ENCODE measurements at places on chromosomes 7 and 10.

DNA sequence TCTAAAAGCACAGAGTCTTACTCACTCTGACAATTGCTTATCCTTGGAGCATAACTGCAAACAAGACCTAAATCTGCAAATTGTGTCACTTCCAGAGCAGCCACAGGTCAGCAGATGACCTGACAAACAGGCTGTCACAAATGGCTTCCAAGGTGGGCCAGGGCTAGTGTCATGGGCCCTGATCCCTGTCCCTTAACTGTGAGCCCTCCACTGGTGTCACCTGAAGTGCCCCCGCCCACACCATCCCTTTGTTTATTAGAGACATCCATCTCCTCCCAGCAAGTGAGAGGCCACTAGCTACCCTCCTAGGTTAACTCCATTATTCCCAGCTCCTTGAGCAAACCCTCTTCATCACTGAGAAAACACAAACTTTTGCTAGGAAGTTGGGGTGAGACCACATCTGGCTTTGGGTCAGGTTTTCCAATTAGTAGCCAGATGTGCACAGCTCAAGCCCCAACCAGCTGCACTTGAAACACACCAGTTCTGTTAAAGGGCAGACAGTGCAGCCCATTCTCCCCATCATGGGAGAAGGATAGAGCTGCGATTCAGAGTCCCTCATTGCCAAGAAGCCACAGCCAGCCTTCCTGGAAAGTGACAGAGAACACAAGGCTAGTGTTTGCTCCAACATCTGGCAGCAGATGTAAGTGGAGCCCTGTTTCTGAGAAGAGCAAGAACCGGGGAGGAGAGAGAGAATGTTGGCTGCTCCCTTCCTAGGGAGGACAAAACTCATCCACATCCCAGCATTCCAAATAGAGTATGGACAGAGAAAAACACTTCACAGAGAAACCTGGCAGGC lies 75.7 kb upstream of the NANOS1 start:
- DNase-seq: peak; percentile 5

- no peak for DNase-seq
These were observed 22.1 kb downstream of the POLL start for GRCh38 chr10:101565936-101566332.

- DNase-seq: no peak
These were observed 137.6 kb upstream of the THSD7A start for GRCh38 chr7:11969643-11970042.

DNA sequence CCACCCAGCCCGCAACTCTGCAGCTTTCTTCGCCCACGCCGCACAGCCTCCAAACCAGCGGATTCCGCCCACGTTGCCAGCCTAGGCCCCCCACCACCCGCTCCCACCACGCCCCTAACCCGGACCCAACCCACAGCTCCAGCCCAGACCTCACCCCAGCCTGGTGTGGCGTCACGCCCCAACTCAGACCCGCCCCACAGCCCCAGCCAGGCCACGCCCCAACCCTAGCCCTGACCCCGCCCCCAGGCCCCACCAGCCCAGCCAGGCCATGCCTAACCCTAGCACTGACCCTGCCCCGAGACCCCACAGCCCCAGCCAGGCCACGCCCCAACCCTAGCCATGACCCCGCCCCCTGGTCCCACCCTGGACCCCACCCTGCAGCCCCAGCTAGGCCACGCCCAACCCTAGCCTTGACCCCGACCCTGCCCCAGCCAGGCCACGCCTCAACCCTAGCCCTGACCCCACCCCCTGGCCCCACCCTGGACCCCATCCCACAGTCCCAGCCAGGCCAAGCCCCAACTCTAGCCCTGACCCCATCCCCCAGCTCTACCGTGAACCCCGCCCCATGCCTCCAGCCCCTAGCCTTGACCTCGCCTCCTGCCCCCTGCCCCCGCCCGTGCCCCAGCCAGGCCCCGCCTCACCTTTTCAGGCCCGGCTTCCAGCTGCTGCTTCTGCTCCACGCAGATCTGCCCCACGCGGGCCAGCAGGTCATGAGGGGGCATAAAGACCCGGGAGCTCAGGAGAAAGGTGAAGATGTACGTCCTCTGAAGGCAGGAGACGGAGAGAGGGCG lies 64.0 kb downstream of the RASGEF1A start:
- no peak for DNase-seq

DNA sequence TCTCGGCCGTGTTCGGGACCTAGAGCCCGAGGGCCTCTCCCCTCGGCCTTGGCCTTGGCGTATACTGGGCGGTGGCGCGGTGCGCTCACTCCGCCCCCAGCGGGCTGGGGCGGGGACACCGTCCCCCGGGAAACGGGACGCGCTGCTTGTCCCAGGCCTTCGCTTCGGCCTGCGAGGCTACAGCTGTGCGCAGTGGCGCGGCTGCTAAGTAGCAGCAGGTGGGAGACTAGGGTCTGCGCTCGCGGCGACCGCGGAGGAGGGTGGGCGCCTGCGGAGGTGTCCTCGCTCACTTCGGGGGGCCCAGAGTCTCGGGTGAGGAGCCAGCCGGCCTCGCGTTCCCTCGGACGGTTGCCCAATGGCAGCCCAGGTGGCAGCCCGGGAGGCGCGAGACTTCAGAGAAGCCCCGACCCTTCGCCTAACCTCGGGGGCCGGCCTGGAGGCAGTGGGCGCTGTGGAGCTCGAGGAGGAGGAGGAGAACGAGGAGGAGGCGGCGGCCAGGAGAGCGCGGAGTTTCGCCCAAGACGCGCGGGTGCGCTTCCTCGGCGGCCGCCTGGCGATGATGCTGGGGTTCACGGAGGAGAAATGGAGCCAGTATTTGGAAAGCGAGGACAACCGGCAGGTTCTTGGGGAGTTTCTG lies at the start of gene DNAH11:
DNAH11 (plus strand) TSS at position 149 of the 637 bp plus-strand sequence; CDS start at position 356, 207 bp downstream.
- DNase-seq: peak; percentile 80

GRCh38 chr10:91614225-91614624 lies 18.6 kb downstream of the PPP1R3C start:
- DNase-seq: no peak

DNA sequence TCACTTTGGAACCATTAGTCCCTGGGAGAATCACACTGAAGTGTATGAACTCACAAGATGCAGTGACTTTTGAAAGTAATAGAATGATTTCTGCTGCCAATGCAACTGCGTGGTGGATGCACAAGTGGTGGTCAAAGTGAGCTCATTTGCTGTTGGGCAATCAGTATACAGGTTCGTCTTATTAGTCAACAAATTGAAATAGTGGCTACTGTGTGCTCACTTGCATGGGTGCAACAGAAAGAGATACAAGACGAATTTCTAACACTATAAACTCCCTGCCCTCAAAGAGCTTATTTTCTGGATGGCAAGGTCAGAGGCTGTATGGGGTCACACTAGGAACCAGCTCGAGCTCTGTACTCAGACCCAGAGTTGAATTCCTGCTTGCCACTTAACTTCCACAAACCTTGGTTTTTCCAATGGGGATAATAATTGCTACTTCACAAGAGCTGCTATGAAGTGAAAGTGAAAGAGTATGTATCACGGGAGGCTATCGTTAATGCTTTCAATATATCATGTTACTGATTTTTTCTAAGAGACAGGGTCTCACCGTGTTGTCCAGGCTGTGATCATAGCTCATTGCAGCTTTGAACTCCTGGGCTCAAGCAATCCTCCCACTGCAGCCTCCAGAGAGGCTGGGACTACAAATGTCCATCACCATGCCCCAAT lies 8.3 kb upstream of the BCL7B start:
- no peak for DNase-seq

GRCh38 chr7:1659696-1660095 lies 10.4 kb upstream of the ELFN1 start:
- no peak for DNase-seq
